ENCODE measurements at places on chromosomes 2 and 18.

GRCh38 chr2:22360735-22361374 is 1024.1 kb upstream of the KLHL29 start:
- H3K27me3 ChIP-seq = no peaks in the 10 kb centered on the region
- H3K4me1 ChIP-seq = no peaks in the 10 kb centered on the region
- H3K36me3 ChIP-seq = no peaks in the 10 kb centered on the region
- H3K4me3 ChIP-seq = no peak overlapping the region
- H3K27ac ChIP-seq = no peak overlapping the region
- no peak for DNase-seq

DNA sequence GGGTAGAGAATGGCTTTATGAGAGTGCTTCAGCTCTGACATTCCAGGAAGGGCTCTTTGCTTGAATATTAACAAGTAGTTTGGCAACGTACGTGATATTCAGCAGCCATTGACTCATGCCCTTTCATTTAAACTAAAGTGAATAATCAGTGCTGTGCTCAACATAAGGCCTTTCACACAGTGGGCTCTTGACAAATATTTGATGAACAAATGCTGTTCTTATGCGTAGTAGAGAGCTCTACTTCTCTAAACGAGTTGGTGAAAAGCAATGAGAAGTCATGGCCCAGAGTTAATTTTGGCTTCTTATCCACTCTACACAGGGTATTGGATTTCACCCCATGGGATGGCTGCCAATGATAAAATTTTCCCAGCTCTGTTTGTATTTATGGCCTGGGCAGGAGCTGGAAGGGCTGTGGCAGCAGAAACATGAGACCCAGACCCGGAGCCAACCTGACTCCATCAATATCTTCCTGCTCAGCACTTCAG is 338.9 kb downstream of the CCDC85A start:
- H3K4me3 ChIP-seq = no peak overlapping the region
- no peaks in the 10 kb centered on the region for H3K27me3 ChIP-seq
- H3K4me1 ChIP-seq = no peaks in the 10 kb centered on the region
- no peaks in the 10 kb centered on the region for H3K36me3 ChIP-seq
- no peak overlapping the region for H3K27ac ChIP-seq
- DNase-seq = no peak

GRCh38 chr2:68216454-68217310 is 35.6 kb downstream of the PPP3R1 start:
- H3K27ac ChIP-seq = peak overlapping the region; percentile 35
- no peak for DNase-seq
- no peak overlapping the region for H3K4me3 ChIP-seq
- H3K27me3 ChIP-seq = no peaks in the 10 kb centered on the region

DNA sequence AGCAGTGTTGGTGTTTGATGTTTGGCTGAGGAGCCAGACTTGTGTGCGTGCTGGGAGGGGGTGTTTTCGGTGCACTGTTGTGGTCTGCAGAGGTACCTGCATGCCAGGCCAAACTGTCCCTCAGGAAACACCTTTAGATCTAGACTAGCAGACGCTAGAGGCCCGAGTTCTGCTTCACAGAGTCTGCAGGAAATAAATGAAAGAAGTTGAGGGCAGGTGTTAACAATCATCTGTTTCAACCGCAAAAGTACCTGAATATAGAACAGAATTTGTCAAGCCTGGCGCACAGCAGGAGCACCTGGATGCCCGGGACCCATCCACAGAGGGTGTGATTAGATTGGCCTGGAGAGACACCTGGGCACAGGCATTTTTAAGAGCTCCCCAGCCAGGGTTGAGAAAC is 40.5 kb upstream of the REL start:
- no peaks in the 10 kb centered on the region for H3K27me3 ChIP-seq
- H3K4me1 ChIP-seq = peaks cover 42% of the 10 kb centered on the region
- no peak for DNase-seq
- H3K27ac ChIP-seq = no peak overlapping the region

DNA sequence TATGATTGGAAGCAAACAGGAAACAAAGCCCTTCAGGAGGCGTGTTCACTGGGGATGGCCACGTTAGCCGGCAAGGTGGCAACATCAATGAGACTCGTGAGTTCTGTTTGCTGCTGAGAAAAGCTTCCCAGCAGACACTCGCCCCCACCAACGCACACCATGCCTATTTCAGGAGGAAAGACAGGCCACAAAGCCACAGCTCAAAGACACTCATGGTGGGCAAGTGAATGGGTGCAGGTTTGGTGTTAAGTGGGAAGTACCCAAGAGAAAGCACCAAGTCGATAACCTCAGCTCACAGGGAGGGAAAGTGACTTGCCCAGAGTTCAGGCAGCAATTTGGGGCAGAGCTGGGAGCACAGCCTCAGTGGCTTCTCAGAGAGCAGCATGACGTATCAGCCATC is 10.5 kb upstream of the MTERF4 start:
- peak overlapping the region; percentile 11 for H3K27ac ChIP-seq
- peaks cover 42% of the 10 kb centered on the region for H3K36me3 ChIP-seq
- peaks cover 44% of the 10 kb centered on the region for H3K4me1 ChIP-seq
- H3K27me3 ChIP-seq = no peaks in the 10 kb centered on the region
- peak overlapping the region; percentile 84 for H3K4me3 ChIP-seq

GRCh38 chr2:199460846-199461710 is 3.3 kb upstream of the SATB2 start:
- peak overlapping the region; percentile 31 for H3K4me3 ChIP-seq
- peaks cover 4% of the 10 kb centered on the region for H3K36me3 ChIP-seq
- no peak overlapping the region for H3K27ac ChIP-seq
- peaks cover 64% of the 10 kb centered on the region for H3K27me3 ChIP-seq

- H3K4me1 ChIP-seq = peaks cover 94% of the 10 kb centered on the region
- H3K4me3 ChIP-seq = peak overlapping the region; percentile 51
- peak overlapping the region; percentile 77 for H3K27ac ChIP-seq
- peaks cover 5% of the 10 kb centered on the region for H3K36me3 ChIP-seq
- DNase-seq = no peak
Measured at GRCh38 chr2:98708396-98709186, 22.3 kb downstream of the MGAT4A start.

DNA sequence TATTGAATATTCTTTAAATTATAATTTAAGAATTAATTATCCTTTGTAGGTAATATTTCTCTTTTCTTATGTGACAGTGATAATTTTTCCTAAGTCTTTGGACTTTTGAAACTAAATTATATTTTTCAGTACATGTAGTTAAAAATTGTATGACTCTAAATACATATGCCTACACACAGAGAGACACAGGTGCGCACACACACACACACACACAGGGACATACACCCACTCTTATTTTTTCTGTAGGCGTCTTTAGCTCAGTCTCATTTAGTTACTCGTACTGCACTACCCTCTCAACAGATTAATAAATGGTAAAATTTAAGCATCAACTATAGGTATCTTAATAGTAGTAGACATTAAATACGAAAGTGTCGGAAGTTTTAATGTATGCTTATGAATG is 56.1 kb downstream of the ZNF236 start:
- no peaks in the 10 kb centered on the region for H3K27me3 ChIP-seq
- H3K4me3 ChIP-seq = no peak overlapping the region
- H3K36me3 ChIP-seq = peaks cover 23% of the 10 kb centered on the region
- H3K27ac ChIP-seq = no peak overlapping the region

DNA sequence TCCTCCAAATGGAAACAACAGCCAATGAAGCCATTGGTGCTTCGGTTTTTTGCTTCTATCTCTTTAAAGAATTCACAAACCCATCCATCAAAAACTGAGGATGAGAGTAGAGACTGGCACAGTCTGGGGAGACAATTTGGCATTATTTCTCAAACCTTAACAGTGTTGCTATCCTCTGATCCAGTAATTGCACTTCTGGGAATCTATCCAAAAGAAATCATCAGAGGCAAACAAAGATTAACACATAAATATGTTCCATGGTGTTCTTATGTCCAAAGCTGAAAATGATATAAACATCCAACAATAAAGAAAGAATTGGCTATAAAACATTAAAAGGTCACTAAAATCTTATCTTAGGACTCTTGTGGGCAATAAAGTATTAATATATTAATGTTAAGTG is 35.1 kb downstream of the REEP1 start:
- DNase-seq = no peak
- no peaks in the 10 kb centered on the region for H3K4me1 ChIP-seq
- no peak overlapping the region for H3K4me3 ChIP-seq

DNA sequence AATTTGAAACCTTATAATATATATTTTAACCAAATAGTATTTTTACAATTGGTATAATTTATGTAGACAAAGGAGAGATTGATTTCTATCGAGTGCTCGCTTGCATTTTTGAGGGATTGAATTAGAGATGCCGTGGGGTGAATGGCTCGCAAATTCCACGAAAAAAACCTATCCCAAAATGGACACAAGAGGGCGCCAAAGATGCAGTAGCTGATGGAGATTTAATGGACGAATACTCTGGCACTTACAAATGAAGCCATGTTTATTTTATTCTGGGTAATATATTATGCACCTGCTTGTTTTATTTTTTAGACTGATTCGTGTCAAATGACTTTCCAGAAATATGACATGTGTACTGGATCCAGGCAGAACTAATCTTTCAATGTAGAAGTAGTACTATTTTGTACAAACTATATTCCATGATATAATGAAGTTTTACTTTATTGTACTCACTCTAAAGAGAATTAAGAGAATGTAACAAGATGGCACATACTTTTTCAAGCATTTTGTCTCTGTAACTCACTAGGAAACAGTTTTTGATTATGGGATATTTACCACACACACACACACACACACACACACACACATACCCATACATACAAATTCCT is 505.4 kb downstream of the PLCL1 start:
- peaks cover 22% of the 10 kb centered on the region for H3K27me3 ChIP-seq
- H3K36me3 ChIP-seq = no peaks in the 10 kb centered on the region
- peaks cover 3% of the 10 kb centered on the region for H3K4me1 ChIP-seq

GRCh38 chr18:47975701-47976100 is 45.2 kb upstream of the SMAD2 start:
- H3K27me3 ChIP-seq = peaks cover 18% of the 10 kb centered on the region
- H3K27ac ChIP-seq = no peak overlapping the region
- DNase-seq = no peak
- no peaks in the 10 kb centered on the region for H3K36me3 ChIP-seq
- H3K4me3 ChIP-seq = no peak overlapping the region

GRCh38 chr2:219126555-219126954 is 34.1 kb downstream of the NHEJ1 start:
- no peaks in the 10 kb centered on the region for H3K27me3 ChIP-seq
- H3K36me3 ChIP-seq = no peaks in the 10 kb centered on the region
- H3K4me1 ChIP-seq = peaks cover 16% of the 10 kb centered on the region
- no peak overlapping the region for H3K27ac ChIP-seq
- H3K4me3 ChIP-seq = no peak overlapping the region

DNA sequence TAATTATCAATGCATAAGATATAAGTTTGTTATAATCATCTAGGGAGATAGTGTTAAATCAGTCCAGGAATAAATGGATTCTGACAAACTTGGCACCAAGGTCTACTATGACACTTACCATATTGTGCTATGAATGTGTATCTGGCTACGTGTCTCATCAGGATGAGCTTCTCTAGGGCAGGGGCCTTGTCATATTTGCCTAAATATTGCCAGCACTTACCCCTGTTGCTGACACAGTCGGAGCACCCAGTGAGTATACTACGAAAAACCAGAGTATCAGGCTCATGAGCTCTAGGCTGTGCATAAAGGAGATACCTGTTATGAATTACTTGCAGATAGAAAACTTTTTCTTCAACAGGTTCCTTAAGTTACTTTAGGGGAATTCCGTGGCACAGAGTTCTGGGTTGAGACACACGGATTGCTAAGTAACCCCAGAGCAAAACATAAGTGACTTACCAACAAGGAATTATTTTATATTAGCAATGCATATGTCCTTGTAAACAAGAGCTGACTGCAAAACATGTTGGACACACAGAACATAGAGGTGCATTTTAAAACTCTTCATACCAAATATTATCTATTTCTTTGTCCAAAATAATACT is 7.7 kb upstream of the TTC39C start:
- peaks cover 54% of the 10 kb centered on the region for H3K4me1 ChIP-seq
- H3K4me3 ChIP-seq = no peak overlapping the region
- peaks cover 17% of the 10 kb centered on the region for H3K27me3 ChIP-seq
- DNase-seq = no peak

DNA sequence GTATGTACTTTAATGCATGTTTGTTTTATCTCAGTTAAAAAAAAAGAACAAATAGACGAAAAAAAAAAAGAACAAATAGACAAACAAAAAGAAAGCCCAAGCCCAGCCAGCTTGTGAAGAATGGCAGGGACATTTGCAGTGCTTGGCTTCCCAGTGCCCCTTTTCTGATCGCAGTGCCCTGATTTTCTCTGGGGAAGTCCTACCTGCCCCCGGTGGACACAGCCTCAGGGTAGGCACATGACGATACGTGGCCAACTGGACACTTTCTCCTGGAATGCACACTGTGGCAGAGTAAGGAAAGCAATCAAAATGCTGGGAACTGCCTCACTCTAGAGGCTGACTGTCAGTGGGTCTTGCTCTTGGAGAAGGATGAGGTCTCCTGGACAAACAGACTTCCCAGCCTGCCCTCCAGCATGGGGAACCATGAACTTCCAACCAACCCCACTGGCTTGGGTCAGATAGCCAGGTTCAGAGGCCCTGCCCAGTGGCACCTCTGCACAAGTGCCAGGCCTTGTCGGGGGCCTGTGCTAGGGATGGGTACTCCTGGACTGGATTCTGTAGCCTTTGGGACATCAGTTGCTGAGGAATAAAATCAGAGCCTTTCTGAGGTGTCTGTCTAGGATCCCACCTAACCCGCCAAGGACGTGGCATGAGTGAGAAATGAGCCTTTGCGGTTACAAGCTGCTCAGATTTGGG is 76.7 kb downstream of the INHBB start:
- no peak overlapping the region for H3K27ac ChIP-seq
- H3K27me3 ChIP-seq = peaks cover 44% of the 10 kb centered on the region
- DNase-seq = no peak
- H3K36me3 ChIP-seq = no peaks in the 10 kb centered on the region
- no peaks in the 10 kb centered on the region for H3K4me1 ChIP-seq
- H3K4me3 ChIP-seq = no peak overlapping the region

GRCh38 chr2:62536873-62537547 is 31.0 kb upstream of the TMEM17 start:
- H3K27me3 ChIP-seq = peaks cover 9% of the 10 kb centered on the region
- DNase-seq = no peak
- no peak overlapping the region for H3K27ac ChIP-seq
- no peak overlapping the region for H3K4me3 ChIP-seq
- H3K4me1 ChIP-seq = no peaks in the 10 kb centered on the region

GRCh38 chr2:94995553-94996304 is 29.8 kb upstream of the MAL start:
- H3K4me3 ChIP-seq = no peak overlapping the region
- no peaks in the 10 kb centered on the region for H3K36me3 ChIP-seq
- peaks cover 19% of the 10 kb centered on the region for H3K27me3 ChIP-seq
- no peaks in the 10 kb centered on the region for H3K4me1 ChIP-seq
- no peak for DNase-seq

DNA sequence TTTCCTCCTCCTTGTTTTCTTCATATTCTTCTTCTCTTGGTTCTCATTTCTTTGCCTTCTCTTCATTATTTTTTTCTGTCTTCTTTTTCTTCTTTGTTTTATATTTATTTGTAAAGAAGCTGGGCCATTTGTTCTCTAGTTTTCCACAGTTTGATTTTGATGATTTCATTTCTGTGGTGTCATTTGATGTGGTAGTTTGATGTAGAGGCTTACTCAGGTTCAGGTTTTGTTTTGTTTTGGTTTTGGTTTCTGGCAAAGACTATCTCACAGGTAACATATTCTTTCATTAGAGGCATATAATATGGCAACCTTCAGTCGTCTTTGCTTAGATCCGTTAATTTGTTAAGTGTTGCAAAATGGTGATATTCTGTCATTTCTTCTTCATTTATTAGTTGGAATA is 75.3 kb downstream of the BABAM2 start:
- H3K36me3 ChIP-seq = peaks cover 30% of the 10 kb centered on the region
- H3K4me1 ChIP-seq = peaks cover 62% of the 10 kb centered on the region
- H3K27me3 ChIP-seq = no peaks in the 10 kb centered on the region
- H3K27ac ChIP-seq = peak overlapping the region; percentile 92
- no peak for DNase-seq
- peak overlapping the region; percentile 18 for H3K4me3 ChIP-seq

Measured in activated T-cell treated with anti-CD3 and anti-CD28 coated beads, Interleukin-2, amount 50 U/mL, for 72 hours (primary cell).